ENCODE measurements at places on chromosomes 7 and 10.

DNA sequence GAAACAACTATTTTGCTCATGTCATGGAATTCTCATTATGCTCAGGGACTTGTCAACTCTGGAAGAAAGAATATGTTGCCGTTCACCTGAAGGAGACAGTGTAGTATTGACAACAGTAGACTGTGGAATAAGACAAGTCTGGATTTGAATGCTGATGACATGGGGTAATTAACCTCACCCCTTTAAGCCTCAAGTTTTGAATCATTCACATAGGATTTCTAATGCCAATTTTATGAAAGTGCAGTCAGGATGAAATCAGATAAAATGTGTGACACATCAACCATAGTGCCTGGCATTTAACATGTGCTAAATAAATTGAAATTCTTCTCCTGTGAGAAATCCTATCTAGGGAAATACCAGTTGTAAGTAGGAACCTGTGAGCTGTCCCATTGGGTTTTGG lies 305.8 kb downstream of the KIF20B start:
- DNase-seq, result peak; percentile 73

DNA sequence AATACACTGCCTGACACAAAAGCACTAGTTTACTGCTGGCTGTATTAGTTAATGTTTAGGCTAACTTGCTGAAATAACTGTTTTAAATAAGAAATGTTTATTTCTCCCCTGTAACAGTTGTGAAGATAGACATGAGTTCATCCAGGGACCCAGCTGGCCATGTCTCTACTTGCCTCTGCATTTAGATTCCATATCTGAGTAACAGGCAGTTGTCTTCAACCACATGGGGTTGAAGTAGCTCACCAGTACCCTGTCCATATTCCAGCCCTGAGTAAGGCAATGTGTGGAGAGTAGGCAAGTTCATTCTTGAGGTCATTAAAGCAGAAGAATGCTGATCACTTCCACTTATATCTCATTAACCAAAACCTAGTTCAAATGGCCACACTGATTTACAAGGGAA lies 31.1 kb upstream of the RSBN1L start:
- DNase-seq, result no peak

- DNase-seq, result no peak
Measured at GRCh38 chr10:73238990-73239566, 8.0 kb downstream of the DNAJC9 start.

DNA sequence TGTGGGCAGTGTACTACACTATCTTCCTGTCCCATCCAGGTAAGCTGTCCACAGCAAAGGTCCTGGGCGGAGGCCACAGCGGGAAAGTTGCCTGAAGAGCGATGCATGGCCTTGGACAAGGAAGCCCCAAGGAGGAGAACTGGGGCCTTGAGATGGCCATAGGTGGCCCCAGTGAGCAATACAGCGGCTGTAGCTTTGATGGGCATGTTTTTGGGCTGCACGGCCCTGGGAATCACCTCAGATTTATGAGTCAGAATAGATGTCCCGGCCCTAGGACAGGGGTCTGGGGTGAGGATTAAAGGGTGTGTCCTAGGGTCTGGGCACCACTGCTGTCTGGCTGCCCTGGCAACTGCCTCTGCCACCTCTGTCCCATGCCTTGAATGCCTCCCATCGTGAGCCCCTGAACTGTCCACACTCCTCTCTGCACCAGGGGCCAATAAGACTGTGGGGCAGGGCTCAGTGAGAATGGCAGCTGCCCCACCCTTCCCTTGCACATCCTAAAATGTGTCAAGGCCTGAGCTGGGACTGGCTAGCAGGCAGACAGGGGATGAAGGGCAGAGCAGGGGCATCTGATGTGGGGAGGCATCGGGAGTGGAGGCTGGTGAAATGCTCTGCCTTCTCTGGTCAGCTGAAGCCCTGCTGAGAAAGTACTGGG lies 9.4 kb upstream of the IRF5 start:
- DNase-seq, result no peak

GRCh38 chr10:8069108-8069507 lies 14.6 kb downstream of the GATA3 start:
- DNase-seq, result no peak

- DNase-seq, result no peak
Measured at GRCh38 chr10:113879691-113880090, 25.2 kb downstream of the NHLRC2 start.

- peak; percentile 87 for DNase-seq
Measured at GRCh38 chr10:113680190-113681111, 739 bp downstream of the CASP7 start.

- DNase-seq, result no peak
Measured at GRCh38 chr7:1679326-1679965, 9.4 kb downstream of the ELFN1 start.

DNA sequence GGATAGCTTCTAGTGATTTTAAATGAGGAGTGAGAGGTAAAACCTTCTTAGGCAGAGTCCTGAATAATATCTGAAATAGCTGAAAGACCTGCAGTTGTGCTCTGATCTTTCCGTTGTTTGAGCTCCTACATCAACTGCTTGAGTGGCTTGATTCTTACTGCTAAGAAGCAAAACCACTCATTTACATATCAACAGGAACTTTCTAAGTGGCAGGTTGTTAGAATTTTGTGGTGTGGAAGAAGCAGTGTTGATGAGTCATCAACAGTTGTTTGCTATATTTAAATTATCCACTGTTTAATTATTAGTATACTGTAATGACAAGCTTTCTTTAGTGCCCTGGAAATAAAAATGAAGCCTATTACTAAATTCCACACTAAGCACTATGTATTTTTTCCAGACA lies 689.5 kb downstream of the DNAJB9 start:
- no peak for DNase-seq

DNA sequence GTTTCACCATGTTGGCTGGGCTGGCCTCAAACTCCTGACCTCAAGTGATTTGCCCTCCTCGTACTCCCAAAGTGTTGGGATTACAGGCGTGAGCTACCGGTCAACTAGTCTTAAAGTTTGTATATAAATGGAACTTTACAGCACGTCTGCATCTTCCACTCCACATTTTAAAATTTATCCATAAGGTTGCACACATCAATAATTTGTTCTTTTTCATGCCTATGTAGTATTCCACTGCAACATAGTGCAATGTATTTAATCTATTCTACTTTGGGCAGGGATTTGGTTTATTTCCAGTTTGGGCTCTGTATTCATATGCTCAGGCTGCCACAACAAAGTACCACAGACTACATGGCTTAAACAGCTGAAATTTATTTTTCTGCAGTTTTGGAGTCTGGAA lies 90.0 kb downstream of the NPTX2 start:
- DNase-seq, result no peak

- no peak for DNase-seq
Measured at GRCh38 chr7:28609608-28610007, 197.3 kb downstream of the CREB5 start.

DNA sequence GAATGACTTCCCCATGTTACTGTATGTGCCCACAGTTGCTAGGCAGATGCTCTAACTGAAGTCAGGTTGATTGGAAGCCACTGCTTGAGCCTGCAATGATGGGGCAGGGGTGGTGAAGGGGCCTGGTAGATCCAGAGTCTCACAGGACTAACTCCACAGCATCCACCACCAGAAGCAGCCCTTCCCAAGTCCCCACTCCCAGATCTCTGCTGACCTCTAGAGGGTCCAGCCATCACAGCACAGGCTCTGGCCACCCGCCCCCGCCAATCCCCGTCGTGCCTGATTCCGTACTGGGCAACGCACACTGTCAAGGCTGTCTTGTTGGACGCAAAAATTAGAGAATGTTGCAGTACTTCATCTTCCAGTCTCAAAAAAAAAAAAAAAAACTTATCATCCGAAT lies 136.8 kb upstream of the PDE1C start:
- DNase-seq, result no peak

DNA sequence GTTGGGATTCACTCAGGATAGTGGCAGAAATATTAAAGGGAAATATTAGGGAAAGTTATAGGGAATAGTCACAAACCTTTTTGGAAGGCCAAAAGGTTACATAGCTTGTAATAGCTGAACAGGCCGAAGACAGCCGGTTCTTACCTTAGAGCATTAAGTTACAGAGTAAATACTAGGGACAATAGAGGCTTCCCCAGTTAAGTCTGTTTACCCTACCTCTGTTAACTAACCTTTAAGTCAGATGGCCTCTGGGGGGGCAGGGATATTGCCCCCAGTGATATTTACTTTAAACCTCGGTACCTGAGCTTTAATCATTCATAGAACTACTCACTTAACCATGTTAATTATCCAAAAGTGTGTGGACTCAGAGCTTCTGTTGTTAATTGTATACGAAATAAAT lies 7.4 kb downstream of the POLR1F start:
- no peak for DNase-seq

DNA sequence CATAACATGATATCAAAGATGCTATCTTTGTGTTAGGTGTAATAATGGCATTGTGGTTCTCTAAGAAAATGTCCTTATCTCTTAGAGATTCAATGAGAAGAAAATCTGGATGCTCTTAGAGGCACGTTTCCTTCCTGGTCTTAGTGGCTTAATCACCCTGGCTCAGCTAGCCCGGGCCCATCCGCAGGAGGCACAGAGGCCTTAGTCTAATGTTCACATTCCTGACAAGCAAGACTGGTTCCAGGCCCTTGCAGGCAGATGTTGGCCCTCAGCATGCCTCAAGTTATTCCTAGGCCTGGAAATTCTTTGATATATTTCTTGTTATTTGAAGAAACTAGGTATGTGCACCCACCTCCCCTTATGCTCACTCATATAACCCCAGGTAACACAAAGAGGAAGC lies 357.6 kb downstream of the SFMBT2 start:
- no peak for DNase-seq

DNA sequence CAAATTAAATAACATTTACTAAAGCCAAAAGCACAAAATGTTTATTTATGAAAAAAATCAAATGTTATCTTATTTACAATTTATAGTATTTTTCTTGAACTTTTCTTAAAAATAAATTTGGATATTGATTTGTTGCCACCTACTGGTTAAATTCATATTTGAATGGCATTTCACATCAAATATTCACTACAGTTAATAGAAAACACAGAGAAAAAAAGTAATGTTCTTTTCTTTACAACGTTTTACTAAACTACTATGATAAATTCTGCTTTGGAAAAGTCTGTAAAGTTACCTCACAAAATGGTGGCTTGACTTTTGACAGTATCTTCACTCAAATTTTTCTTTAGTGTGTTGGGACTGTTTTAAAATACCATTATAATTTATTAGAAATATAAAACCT lies 52.7 kb downstream of the SRPK2 start:
- no peak for DNase-seq
